Left cardiac atrium (tissue), 4 donors: ENCODE measurements at places on chromosomes 2 and 18. TPM values are rescaled to one million over a fixed set of nuclear protein-coding genes. Genes with fewer than 3 reads are reported as not detected.

The UGGT1 gene
- 31.3 TPM for total RNA-seq

The CCDC178 gene
- total RNA-seq = 1.4 TPM

The PRSS56 gene
- not detected for total RNA-seq

DNA sequence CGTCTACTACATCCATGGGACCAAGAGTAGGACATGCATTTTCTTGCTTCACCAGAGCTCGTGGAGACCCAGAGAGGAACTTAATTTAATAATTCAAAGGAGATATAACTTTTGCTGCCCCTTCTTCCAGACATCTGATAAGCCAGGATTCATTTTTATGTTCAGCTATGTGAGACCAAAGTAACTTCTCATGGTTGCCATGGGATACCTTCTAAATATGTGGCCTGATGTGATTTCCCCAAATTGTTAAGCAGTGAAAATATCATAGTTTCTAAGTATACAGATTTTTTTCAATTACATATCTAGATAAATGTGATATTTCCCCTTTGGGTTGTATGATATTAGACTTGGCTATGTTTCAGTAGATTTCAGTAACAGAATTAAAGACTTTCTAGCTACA is 185.5 kb upstream of the FN1 start:
- no peak for DNase-seq

DNA sequence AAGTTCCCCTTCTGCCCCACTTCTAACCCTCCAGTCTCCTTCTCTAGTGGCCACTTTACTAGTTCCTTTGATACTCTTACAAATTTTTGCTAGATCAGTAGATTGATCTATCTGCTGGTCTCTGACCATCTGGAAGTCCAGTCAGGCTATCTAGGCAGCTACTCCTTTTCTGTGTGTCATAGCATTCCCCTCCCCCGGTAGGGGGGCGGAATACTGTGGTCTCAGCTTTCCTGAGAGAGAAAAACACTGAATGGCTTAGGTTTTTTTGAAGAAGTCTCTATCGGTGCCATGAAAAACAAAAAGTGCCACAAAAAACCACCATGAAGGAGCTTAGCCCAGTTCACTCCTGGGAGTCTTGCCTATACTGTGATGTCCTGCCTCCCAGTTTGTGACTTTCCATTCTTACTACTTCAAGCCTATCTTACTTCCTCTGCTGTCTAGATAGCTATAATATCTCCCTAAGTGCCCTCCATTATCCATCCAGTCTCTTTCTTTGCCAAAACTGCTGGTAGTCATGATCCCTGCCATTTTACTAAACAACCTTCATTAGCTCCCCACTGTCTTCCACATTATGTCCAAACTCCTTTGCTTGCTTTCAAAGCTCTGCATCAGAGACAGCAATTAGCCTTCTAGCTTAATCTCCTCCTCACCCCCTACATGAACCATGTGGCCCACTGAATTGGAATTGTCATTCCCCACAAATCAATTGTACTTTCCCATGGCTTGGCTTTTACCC is 29.9 kb downstream of the TPGS2 start:
- no peak for DNase-seq

DNA sequence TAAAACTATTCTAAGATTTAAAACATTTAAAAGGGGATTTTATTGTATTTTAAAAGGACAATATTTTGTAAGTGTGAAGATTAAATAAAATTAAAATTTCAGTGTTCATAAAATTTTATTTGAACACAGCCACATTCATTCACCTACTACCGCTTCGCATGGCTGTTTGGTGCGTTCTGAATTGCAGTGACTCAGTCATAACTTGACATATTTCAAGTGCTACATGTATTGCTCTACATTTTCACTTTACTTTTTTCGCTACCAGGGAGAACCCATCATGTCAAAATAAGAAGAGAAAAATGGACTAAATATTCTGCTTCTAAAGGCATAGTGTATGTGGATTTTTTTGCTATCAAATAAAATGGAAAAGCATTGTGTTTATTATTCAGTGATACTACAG is 8.7 kb downstream of the PTH2R start:
- DNase-seq = no peak
